ENCODE measurements at places on chromosomes 3 and 15. TPM values are rescaled to one million over a fixed set of nuclear protein-coding genes. Genes with fewer than 3 reads are reported as not detected.

Gene SOX14
- not detected for total RNA-seq

Gene PLSCR5
- total RNA-seq, result not detected

Gene ZNF502
- 2.2 TPM for total RNA-seq

Gene TRA2B
- 173 TPM for total RNA-seq

Gene DCLK3
- total RNA-seq, result not detected

Measured in dermis lymphatic vessel endothelial cell (primary cell).